Stimulated activated CD8-positive, alpha-beta memory T cell treated with anti-CD3 and anti-CD28 coated beads, Interleukin-12 subunit alpha, Interleukin-12 subunit beta, amount 100 ng/mL, for 1 hour (primary cell): ENCODE measurements at places on chromosomes 1 and 21.

DNA sequence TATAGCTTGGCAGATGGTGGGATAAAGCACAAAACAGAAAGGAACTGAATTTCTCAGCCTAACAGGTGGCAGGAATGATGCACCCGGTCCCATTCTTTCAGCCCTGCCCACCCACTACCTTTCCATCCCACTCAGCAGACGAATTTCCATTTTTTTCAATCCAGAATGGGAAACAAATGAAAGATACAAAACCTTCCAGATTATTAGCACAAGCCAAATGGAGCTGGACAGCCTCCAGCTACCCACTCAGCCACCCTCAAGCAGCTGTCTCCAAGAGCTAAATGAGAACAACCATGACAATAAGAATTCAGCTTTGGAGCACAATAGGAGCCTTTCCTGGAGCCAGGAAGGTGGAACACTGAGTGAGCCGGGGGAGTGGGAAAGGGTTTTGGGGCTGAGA is 96.3 kb upstream of the ST6GALNAC5 start:
- DNase-seq = no peak

- no peak for DNase-seq
Observed at GRCh38 chr1:169585181-169585580, 1.1 kb downstream of the F5 start.

DNA sequence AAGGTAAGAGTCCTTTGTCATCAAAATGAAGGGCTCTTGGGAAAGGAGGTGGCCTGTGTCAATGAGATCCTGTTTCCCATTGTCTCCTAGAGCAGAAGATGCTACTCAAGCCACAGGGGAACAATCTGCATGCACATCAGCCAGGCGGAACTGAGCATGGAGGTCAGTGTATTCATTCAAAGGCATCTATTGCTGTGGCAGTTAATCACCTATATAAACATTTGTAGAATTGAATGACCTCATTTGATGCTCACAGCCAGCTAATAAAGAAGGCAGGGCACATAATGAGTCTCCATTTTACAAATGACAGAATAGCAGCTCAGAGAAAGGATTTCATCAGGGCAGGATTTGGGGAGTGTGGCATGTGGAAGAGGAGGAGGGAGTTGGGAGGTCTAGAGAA is 5.7 kb upstream of the FYB2 start:
- DNase-seq = no peak

DNA sequence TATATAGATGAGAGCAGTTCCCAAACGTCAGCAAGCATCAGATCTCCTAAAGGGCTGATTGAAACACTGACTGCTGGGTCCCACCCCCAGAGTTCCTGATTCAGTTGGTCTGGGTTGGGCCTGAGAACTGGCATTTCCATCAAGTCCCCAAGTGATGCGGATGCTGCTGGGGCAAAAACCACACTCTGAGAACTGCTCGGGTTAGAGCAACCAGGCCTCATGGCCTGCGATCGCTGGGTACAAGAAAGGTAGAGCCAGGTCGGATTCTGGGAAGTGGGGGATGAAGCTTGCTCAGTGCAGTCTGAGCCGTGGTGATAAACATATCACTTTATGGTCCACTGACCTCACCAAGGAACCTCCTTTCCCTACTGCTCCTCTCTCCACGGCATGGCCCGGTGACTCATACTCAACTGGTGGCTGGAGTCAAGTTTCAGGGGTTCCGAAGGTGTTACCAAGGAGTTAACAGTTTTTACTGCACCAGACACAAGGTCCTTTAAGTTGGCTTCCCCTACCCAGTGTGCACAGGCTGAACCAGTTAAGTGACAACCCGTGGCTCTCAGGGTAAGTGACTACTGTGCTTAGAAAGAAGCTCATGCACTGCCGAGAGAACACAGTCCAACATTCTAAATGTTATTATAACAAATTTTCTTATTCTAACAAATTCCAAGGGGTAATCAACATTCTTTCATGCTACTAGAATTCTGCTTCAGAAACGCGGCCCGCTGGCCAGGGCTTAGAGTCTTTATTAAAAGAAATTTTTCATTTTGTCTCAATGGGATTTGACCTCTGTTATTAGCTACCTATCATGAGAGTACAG is 153.5 kb downstream of the TGFBR3 start:
- no peak for DNase-seq

- DNase-seq = no peak
Observed at GRCh38 chr1:161966067-161966466, 57.6 kb downstream of the OLFML2B start.

GRCh38 chr1:211247921-211248320 is 11.2 kb upstream of the RCOR3 start:
- no peak for DNase-seq
